ENCODE measurements at places on chromosomes 5 and 9.

GRCh38 chr9:129351642-129352145 lies 173.6 kb upstream of the IER5L start:
- DNase-seq: no peak

DNA sequence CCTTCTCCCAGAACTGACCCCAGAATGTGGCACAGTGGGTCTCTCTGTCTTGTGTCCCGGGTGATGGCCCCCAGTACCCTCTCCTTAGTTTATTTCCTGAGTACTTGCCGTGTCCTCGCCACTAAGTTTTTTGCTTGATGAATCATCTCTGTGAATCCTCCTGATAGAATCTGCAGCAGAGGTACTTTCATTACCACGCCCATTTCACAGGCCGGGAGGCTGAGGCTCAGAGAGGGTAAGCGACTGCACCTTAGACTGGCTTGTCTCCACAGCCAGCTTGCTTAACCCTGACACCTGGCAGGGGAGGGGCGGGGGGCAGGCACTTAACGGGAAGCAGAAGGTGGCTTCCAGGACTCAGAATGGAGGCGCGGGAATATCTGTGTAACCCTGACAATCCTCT lies 7.9 kb upstream of the IER5L start:
- DNase-seq: no peak

DNA sequence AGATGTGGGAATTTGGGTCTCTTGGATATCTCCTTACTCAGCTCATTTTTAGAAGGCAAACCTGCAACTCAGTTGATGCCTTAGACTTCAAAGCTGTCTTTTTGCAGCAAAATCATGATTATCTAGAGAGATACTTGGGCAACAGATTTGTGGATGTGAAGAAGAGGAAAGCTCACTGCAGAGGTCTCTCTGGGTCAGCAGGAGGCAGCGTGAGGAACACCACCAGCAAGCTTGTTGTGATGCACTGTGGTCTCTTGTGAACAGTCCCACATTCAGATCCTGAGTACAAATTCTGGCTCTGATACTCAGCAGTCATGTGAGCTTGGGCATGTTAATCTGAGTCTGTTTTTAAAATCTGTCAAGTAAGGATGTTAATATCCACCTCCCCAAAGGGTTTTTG lies 26.3 kb upstream of the DMRT3 start:
- DNase-seq: no peak

- DNase-seq: no peak
Observed at GRCh38 chr9:132881826-132882225, 3.1 kb downstream of the SPACA9 start.

DNA sequence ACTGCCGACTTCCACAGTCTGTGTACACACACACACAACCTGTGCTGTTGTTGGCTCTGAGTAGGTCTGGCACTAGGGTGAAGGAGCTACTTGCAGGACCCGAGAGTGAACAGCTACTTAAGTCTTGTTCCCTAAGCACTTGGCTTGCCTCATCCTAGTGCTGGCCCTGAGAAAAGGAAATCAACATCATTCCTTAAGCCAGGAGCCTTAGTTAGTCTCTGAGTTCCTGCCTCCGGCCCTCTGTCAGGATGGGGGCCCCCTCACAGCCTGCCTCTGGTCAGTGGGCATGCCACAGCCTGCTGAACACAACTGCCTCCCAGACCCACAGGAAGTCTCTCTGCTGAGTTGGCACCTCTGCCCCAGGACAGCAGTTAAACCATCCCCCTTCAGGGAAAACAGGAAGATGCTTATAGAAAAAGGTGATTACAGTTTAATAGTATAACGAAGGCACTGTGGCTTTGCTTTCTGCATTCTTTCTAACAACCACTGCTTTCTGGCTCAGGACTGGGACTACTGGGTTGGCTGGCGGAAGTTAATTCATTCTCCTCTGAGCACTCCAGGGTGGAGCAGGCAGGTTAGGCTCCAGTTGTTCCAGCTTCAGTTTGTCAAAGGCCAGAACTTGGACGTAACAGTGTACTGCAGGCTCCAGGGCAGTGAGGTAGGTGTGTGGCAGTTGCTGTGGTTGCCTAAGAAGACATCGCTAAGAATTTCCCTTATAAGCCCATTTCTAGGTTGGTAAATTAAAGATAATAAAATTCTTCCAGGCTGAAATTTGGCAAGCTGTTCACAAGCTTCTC lies 2.8 kb downstream of the MAMDC2 start:
- DNase-seq: no peak

GRCh38 chr9:21656776-21657674 lies 145.4 kb upstream of the MTAP start:
- no peak for DNase-seq

DNA sequence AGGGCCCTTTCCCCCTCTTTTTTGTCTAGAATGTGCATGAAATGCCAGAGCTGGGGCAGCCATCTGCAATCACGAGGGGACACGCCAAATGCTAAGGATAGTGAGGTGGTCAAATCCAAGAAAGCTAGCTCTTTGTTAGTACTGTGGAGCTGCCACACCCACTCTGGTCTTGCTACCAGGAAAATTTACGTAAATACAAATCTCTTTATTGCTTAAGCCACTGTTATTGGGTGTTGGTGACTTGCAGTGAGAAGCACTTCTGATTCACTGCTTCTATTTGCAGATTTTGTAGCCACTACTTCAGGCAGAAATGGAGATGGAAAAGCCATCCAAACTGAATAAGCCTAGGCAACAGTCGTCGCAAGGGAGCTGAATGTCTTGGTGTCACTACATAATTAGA lies 25.6 kb upstream of the SUSD1 start:
- DNase-seq: no peak

- no peak for DNase-seq
Observed at GRCh38 chr9:2729721-2730120, 12.4 kb downstream of the KCNV2 start.

- DNase-seq: no peak
Observed at GRCh38 chr5:99179206-99179605, 250.4 kb upstream of the CHD1 start.

DNA sequence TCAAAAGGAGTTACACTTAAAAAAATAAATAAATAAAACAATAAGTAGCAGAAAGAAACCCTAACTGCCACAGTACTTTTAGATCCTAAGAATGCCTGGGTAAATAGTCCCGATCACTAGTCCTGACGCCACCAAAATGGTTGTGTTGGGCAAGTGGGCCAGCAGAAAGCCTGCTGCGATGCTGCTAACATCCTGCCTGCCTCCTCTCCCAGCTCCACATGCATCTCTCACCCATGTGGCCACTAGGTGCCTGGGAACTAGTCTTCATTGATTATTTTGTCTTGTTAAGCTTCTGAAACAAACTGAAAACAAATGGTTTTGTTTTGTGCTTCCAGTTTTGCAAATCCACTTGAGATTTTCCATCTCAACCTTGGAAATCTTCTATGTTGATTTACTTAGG lies 54.4 kb upstream of the TRAF1 start:
- no peak for DNase-seq

- peak; percentile 36 for DNase-seq
Observed at GRCh38 chr5:87411973-87412629, 629 bp downstream of the CCNH start.

DNA sequence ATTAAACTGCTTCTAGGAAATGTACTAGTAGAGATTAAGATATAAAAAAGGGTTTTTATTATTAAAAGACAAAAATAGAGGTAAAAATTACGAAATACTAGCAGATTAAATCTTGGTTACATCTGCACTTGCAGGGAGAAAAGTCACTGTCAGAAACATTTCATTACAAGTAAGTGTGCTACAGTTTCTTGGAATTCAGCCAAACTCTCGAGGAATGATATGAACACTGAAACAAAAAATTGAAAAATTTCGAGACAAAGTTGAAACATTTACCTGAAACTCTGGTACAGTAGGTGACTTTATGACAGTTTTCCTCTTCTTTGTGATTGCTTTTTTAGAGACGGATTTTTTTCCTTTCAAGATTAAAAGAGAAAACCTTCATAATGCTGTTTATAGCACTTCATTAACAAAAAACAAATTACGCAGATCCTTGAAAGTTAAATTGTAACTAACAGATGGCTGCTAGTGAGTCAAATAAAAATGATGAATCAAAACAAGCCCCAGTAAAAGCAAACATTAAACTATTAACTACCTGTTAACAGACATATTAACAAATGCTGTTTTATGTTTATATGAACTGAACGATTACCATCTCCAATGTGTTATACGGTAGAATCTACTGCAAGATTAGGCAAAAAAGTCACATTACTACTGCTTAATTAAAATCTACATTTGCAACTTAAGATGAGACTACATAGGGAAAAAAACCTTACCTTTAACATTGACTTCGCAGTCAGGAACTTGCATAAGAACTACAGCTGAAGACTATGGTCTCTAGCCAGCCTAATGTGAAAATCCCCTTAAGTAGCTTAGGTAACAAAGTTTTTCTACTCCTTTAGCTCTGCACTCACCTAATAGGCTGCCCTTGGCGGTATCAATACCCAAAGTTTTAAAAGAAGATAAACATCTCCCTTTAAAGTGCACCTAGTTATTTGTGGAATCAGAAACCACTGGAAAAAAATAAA lies 61.4 kb downstream of the RANBP6 start:
- no peak for DNase-seq

DNA sequence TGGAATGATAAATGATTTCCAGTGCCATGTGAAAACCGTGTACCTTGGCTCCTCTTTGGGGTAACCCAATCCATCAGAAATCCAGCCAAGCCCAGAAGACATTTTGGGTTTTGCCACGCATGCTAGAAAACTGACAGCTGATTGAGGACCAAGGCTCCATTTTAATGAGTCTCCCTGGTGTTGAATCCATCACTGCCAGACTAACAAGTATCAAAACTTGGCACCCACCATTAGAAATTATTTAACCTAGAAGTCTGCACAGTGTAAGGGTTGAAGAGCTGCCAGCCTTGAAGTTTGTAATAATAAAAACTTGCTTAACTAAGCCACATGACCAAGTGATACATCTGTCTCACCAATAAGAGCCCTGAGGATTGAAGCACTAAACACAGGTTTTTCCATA lies 369.9 kb downstream of the DNAH5 start:
- DNase-seq: no peak

- DNase-seq: no peak
Observed at GRCh38 chr9:92718086-92719001, 46.3 kb downstream of the BICD2 start.

DNA sequence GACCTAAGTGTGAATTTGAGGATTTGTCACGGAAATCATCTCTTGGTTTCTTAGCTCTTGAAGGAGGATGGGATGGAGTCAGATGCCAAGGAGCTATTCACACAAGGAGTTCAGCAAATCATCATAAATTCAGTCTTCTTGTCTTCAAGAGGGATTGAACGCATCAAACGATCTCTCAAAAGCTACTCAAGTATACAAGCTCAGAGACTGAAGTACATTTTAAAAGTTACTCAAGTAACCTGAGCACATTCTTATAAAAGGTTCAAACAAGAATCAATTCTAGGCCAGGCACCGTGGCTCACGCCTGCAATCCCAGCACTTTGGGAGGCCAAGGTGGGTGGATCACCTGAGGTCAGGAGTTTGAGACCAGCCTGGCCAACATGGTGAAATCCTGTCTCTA lies 21.1 kb upstream of the GOLPH3 start:
- DNase-seq: no peak

DNA sequence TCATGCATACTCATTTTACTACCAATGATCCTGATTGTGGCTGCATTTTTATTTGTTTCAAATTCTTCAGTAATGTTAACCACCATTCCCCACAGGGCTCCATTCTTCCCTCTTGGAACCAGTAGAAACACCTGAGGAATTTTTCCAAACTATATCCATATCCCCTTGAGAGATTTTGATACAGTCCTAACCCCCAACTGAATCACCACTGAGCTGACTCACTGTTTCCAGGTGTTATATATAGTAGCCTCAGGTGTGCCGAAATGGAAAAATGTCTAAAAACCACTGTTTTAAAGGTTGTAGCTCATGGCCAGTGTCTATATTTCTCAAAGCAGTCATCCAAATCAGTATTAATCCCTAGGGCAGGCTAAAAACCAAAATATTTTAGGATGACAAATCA lies 85.2 kb downstream of the MRPS27 start:
- no peak for DNase-seq

DNA sequence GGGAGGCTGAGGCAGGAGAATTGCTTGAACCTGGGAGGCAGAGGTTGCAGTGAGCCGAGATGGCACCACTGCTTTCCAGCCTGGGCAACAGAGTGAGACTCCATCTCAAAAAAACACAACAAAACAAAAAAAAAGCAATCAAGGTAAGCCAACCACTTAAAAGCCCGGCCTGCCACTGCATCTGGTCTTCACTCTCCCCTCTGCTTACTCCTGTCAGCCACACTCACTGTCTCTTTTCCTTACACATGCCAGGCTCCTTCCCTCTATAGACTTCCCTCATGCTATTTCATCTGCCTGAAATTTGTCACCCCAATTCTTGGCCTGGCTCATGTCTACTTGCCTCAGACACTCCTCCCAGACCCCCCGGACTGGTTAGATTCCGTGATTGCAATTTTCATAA lies 17.6 kb upstream of the LIFR start:
- DNase-seq: no peak

DNA sequence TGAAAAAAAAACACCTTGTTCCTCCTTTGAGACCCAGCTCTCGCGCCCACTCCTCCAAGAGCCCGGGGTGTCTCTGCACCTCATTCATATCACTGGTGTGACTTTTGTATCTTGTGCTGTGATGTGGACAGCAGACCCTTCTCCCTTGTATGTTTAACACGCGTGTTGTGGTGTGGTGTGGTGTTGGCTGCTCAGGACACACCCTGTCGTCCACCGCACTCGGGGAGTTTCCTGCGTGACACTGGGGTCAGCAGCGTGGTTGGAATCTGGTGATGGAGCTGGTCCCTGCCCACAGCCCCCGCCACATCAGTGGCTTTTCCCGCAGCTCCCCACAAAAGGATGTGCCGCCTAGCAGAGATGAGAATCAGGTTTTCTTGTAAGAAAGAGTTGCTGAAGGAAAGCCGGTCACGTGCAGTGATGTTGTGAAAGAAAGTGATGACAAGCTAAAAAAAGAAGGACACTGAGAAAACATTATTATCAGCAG lies 61.5 kb downstream of the TENT4A start:
- DNase-seq: no peak

DNA sequence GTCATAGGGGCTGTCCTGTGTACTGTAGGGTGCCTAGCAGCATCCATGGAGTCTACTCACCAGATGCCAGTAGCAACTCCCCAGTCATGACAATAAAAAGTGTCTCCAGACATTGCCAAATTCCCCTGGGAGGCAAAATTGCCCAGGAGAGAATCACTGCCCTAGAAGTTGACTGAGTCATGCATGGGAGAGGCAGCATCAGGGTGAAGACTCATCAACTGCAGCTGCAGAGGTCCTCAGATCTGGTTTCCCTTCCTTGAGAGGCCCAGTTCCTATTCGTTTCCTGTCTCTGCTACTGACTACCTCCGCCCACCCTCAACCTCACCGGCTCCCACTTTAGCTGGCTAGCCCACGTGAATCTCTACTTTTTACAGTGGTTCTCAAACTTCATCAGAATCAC lies 88.6 kb upstream of the AGXT2 start:
- no peak for DNase-seq

DNA sequence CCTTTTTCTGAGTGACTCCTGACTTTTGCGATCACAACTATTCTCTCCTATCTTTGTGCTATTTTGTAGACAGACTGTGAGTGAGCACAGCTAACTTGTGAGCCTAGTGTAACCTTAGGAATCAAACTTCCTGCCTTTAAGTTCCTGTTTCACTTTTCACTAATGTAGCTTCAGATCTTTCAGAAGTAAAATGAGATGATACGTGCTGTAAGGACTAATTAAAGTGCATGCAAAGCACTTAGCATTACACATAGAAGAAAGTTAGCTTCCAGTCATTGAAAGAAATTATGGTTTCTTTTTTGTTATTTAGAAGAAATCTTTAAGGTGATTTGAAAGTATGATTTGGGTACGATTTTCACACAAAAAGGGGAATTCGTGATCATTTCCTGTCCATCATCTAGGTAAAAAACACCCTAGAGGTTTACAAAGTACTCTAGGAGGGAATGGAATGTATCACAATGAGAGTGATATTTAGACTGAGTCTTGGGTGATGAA lies 122.7 kb downstream of the ST8SIA4 start:
- no peak for DNase-seq

Measured in effector CD4-positive, alpha-beta T cell (primary cell).